Adrenal gland (tissue), 19 donors: ENCODE measurements at places on chromosomes 12 and 14.

GRCh38 chr12:111842556-111843396, 748 bp downstream of the MAPKAPK5 start:
- DNase-seq: no peak

DNA sequence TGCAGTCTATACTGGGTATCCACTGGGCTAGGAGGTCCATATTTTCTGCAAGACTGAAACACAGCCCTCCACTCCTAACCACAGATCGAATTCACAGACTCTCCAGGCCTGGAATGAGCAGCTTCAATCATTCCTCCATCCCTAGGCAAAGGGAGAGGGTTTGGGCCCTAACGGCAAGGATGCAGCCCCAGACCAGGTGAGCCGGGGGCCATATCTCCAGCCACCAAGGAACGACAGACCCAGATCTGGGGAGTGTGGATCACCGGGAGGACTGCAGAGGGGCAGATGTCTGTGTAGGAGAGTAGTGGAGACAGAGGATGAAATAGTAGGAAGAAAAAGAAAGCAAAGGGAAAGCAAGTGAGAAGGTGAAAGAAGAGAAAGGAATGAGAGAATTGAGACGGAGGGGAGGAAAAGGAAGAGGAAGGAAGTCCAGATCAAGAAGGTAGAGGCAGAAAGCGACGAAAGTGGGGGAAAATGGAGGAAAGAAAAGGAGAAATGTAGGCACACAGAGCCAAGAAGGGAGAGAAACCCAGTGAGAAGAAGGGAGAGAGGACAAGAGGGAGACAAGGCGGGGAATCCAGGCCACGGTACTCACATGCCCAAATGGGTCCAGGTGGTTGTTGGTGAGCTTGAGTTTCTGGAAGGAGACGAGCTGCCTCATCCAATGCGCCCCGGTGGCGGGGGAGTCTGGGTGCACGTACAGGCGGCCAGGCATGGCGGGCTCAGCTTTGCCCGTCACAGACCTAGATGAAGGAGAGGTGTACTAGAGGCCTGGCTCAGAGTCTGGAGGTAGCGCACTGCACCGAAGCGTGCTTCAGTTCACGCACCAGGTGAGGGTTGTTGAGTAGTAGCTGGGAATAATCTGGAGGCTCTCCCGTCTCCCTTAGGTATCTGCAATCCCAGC, 7.7 kb downstream of the TBX5 start:
- no peak for DNase-seq

DNA sequence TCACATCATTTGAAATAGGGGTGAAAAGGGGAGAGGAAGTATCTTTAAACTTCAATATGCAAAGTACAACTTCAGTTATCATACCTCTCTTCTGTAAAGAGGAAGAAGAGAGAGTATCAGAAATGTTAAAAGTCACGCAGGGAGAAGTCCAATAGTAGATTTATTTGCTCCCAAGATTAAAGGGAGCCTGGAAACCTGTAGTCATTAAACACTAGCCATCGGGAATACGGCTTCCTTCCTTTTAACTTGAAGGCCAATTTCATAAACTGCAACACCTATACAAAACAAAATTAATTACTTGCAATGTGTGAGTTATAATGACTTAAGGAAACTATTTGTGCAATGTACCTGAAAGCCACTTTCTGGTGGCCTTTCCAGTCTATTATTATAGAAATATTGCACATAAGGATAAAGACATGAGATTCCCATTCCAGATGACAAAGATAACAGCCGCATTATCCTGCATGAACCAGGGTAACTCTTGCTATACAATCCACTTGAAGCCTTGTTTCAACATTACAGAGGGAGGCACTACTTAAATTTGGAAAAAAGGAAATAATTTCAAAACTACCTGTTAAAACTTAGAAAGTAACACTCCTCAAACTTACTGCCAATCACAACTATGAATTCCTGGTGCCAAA, 4.6 kb downstream of the BTG1 start:
- no peak for DNase-seq

DNA sequence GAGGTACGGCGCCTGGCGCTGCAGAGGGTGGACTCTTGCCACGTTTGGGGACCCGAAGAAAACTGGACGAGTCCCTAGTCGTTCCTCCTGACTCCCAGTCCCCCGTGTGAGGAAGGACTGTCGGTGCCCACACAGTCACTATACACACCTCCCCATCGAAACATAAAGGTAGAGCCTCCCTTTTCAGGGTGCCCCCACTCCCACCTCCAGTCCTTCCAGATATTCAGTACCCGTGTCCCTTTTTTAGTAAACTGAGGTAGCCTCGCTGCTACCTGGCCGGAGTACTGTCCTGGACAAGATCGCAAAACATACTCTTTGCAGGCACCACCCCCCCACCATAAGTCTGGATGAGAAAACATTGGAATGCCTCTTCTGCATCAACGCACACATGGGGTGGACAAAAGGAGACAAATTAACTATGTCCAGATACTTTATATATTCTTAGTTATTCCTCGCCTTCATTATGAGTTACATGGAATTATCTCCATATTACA, 610 bp upstream of the KMT2D start:
- DNase-seq: no peak

DNA sequence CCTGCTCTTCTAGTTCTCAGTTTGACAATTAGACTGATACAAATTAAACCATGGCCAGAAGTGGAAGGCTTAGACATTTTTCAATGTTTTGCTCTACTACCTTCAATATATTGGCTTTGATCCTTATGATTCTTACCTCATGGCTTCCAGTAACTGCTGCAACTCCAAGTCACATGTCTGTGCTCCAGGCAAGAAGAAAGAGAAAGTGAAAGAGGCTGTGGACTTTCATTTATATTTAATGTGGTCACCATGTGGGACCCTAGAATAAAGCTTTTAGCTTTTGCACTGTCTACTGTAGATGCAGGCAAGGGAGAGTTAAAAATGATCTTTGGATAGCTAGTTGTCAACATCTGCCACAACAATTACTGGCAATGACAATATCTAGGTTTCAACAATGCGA, 214.3 kb upstream of the PDE3A start:
- DNase-seq: no peak

- DNase-seq: no peak
Measured at GRCh38 chr12:94570161-94570560, 80.2 kb downstream of the TMCC3 start.
